ENCODE measurements at places on chromosomes 13 and 19.

DNA sequence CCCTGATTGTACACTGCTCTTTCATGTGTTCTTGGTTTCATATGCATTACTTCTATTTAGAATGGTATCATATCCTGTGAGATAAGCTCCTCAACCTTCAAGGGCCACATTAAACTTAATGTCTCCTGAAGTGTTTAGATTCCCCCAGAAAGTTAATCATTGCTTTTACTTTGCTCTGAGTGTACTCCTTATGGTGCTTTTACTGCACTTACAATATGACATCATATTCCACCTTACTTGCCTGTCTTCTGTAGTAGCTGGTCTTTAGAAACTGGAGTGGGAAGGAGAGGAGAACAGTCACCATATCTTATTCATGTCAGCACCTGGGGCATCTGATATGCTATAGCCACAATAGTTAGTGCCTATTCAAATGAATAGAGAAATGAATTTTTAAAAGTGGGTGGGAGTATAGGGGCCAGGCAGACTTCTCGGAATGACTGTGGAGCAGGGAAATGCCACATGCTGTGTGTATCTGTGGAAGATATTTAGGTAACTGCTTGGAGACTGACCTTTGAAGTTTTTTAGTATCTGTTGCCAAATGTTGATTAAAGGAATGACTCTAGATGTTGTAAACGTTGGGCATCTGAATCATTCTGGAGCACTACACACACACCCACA lies 40.2 kb downstream of the SLAIN1 start:
- no peak for DNase-seq

- no peak for DNase-seq
Measured at GRCh38 chr19:8500158-8500557, 2.3 kb downstream of the PRAM1 start.

DNA sequence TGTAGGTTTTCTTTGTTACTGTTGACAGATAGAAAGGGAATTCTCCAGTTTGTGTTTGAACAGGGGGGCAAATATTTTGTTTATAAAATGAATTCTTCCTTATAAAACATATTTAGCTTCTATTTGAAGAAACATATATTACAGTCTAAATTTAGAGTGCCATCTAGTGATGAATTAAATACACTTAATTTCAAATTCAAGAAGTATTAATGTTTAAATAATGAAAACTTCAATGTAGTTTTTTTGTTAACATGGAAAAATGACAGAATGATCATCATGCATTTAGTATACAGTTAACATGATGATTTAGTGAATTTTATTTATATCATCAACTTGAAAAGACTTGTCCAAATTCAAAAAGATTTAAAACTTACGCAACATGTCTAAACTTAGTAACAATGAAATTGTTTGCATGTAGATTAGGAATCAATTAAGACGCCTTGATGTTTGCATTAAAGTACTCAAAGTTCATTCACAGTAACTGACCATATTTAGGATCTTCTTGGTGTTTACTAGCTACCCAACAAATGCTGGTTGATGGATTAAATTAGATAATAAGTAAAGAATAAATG lies 765.9 kb upstream of the SLITRK1 start:
- no peak for DNase-seq

- DNase-seq = peak; percentile 45
Measured at GRCh38 chr19:38277969-38278680, 13.8 kb downstream of the SPINT2 start.

GRCh38 chr13:101691341-101691860 lies 238.9 kb downstream of the ITGBL1 start:
- DNase-seq = no peak

DNA sequence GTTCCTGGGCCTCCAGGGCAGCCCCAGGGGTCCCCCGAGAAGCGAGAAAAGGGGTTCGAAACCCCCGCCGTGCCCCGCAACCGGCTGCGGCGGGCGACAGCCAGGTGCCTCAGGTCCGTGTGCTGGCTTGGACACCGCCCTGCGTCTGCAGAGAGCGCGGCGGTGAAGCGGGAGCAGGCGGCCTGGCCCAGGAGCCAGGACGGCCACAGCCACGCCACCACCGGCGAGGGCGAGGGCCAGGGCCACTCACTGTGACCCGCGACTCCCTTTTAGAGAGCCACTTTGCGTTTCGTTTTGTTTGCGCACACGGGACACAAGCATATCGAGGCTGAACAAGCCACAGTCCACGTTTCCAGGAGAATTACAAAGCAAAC lies 110.4 kb downstream of the CRYL1 start:
- DNase-seq = no peak

DNA sequence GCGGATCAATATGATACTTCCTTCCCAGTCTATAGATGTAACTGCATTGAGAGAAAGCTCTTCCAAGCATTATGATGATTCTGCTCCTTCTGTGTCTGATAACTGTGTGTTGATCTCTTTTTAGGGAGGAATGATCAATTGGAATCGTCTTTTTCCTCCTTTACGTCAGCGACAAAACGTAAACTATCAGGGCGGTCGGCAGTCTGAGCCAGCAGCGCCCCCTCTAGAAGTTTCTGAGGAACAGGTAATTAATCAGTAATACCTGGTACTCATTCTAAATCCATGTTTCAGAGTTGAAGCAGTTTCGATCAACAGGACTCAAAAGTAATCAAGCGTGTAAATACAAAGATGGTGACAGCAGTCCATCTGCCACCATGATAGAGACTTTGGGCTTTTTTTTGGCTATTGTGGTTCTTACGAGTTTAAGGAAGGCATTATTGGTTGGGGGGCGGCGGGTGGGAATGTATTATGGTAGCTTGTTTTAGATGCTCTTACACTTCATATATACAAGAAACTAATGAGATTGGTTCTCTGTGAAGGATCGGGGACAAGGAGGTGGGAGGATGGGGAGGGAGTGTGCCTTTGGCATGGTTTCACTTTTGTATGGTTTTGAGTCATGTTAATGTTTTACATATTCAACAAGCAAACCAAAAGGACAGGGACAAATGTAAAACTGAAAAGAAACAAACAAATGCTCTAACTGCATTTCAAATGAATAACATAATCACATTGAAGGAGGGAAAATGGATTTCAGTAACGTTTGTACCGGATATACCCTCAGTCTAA lies 60.7 kb upstream of the GPR183 start:
- no peak for DNase-seq

- DNase-seq = no peak
Measured at GRCh38 chr13:94254737-94255136, 224.7 kb downstream of the DCT start.

- DNase-seq = no peak
Measured at GRCh38 chr13:112703449-112704284, 13.8 kb downstream of the ATP11A start.

- DNase-seq = no peak
Measured at GRCh38 chr19:14418856-14419105, 360 bp downstream of the DDX39A start.

DNA sequence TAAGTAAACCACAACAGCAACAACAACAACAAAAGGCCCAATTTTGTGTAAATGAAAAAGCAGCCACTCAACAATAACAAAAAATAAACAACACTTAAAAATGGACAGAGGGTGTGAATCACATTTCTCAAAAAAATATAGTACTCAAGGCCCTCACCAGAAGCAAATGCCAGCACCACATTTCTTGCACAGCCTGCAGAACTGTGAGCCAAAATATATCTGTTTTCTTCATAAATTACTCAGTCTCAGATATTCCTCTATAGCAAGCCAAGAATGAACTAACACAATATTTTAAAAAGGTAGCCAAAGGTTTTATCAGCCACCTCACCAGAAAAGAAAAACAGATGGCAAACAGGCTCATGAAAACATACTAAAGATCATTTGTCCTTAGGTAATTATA lies 3.9 kb upstream of the CD33 start:
- no peak for DNase-seq

GRCh38 chr19:45424191-45425058 lies 708 bp upstream of the ERCC1 start:
- DNase-seq = peak; percentile 95

DNA sequence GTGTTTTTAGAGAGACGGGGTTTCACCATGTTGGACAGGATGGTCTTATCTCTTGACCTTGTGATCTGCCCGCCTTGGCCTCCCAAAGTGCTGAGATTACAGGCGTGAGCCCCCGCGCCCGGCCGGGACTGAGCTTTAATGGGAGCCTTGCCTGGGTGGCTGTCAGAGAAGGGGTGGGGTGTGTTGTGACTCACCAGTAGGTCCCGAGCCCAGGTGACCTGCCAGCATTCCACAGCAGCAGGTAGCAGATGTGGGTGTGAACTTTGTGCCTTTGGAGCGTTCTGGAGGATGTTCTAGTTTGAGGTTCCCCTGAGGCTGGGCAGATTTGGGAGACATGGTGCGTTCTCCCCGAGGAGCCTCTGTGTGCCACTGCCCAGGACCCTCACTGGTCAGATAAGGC lies 7.1 kb upstream of the EPN1 start:
- no peak for DNase-seq

DNA sequence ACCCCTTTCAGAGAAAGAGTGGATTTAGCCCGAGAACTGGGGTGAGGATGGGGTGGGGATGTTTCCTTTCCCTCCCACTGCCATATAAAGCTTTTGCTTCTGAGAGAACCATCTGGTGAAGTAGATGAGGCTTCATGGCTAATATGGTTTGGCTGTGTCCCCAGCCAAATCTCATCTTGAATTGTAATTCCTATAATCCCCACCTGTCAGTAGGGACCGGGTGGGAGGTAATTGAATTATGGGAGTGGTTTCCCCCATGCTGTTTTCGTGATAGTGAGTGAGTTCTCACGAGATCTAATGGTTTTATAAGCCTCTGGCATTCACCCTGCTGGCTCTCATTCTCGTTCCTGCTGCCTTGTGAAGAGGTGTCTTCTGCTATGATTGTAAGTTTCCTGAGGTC lies 270.9 kb downstream of the LMO7 start:
- DNase-seq = no peak

DNA sequence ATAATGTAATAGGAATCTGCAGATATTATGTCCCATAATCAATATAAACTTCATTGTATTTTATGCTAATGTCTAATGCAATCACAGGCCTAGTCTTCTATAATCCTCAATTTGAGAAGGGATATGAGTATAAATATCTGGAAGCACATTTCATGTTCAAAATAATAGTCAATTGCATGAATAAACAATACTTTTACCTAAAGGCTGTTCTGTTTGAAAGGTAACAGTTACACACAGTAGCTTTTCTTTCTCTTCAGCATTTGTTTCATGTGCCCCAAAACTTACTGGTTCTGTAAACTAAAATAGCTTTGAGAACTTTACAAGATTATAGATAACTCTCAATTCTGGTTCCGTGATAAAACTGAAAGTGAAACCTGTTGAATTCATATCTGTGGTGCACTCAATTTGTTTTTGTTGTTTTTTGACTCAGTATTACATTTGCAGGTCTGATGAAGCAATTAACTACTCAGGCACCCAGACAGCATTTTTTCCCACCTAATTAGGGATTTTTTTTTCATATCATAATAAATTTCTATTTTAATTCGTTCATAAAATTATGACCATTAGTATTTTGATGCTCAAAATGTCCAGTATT lies 1193.8 kb downstream of the SLITRK1 start:
- DNase-seq = peak; percentile 7

DNA sequence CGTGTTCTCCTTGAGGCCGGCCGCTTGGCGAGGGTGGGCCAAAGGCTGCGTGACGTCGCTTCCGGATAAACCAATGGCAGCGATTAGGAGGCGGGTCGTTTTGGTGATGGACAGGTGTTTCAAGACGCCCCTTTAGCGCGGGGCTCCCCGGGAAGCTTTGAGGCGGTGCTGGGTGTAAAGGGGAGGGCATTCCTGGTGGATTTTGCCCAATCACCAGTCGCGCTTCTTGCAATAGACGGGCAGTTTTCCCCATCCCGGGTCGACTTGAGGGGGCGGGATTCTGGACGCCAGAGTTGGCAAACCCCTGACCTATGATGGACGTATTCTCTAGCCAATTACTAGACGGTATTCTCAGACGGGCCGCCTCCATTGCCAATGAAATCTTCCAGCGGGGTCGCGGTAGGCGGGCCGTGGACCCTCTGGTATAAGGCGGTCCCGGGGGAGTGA lies 264 bp upstream of the PRMT1 start:
- peak; percentile 100 for DNase-seq

DNA sequence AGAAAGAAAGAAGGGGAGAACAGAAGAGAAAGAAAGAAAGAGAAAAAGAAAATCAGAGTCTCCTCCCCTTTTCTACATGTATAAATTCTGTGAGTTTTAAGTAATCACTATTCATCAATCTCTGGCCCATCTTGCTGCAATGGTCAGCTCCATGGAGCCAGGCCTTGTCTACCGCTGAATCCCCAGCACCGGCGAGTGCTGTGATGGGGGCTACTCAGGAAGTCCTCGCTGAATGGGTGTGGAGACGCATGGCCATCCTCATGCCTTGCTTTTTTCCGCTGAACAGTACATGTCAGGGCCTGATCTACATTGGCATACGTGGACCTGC lies 29.9 kb downstream of the GPR42 start:
- DNase-seq = no peak

GRCh38 chr19:50002386-50002960 lies 22.7 kb downstream of the VRK3 start:
- no peak for DNase-seq

DNA sequence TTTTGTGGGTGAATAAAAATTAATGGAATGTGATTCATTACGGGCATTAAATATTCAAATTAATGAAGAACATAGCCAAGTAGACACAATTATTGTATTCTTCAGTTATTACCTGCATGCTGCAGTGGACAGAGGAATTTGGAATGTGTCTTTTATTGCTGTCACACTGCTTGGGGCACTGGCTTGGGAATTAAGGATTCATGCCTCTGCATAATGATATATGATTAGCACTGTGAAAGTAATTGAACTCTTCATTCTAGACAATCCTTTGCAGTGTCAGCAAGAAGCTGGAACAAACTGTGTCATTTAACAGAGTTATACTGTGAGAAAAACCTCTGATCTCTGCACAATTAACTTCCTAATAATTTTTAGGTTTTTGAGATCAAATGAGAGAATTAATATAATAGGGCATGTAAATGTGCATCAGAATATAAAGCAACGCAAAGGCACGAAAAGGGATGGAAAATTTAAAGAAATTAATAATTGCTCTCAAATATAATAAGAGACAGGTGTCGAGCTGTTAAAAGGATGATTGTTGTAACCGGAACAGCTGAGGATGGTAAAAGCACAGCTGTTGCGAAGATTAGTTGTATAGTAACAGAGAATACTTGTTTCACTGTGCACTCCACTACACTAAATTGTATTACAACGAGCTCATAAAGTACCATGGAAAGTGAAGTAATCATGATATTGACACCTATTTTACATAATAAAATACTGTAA lies 235.1 kb upstream of the MIR17HG start:
- no peak for DNase-seq

- no peak for DNase-seq
Measured at GRCh38 chr13:106048386-106048785, 487.1 kb downstream of the EFNB2 start.

DNA sequence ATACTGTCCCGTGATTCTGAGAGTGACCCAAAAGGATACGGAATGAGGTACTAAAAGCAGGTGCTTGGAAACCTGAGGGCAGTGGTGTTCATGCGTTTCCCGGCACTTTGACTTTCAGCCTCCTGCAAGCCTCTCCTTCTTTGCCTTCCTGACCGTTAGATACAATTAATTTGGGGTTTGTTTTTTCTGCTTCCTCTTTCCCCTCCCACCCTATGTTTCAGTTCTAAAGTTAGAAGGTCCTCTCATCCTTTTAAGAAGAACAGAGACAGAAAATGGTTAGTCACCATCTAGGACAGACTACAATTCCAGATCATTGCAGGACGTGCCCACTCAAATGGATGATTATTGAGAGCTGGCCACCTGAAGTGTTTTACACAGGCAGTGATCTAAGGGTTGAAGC lies 1.8 kb upstream of the LILRB4 start:
- DNase-seq = no peak

Measured in A172 (cell line).